NB4 (cell line): ENCODE measurements at places on chromosomes 6 and 20.

GRCh38 chr6:156828280-156828703 lies 51.1 kb downstream of the ARID1B start:
- DNase-seq = peak; percentile 50

DNA sequence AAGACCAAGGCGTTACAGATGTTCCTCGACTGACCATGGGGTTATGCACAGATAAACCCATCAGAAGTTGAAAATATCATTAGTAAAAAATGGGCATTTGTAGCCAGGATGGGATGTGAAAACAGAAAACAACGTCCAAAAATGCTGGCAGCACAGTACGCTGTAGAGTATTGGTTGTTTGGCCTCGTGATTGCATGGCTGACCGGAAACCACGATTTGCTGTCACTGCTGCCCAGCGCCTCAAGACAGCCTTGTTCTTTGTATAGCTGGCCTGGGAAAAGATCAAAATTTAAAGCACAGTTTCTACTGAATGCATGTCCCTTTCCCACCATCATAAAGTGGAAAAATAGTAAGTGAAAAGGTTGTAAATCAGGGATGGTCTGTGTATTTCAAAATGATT lies 41.9 kb downstream of the MTHFD1L start:
- no peak for DNase-seq

- no peak for DNase-seq
Observed at GRCh38 chr6:90187437-90188121, 109.1 kb downstream of the BACH2 start.

DNA sequence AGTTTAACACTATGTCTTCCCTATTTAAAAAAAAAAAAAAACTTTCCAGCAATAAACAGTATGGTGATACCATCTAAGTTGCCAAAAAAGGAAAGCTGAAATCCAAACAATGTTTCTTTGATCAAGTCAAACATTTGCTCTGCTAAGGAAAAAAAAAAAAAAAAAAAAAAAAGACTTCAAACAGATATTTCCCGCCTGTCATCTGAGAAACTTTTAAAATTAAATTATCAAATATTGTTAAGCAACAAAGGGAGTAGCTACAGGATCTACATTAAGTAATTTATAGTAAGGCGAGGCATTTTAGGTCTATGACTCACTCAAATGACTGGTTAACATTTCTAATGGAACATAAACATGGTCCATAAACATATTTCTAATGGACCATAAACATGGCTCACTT lies 121.2 kb downstream of the DST start:
- no peak for DNase-seq

DNA sequence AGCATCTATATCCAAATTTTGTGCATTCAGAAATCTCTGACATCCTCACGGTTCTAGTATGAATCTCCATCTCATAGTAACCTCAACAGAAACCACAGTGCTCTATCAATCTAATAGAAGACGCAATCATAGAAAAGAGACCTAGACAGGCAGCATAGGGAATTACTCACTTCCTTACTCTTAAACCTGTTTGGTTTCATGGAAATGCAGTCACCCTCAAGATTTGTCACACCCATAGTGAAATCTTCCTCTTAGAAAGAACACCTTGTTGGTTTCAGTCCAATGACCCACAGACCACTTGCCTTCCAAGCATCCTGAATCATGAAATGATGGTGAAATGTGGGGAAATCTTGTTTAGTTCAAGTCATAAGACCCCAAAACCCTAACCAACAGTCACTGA lies 166.1 kb upstream of the PRDM1 start:
- no peak for DNase-seq

GRCh38 chr20:59976156-59976782 lies 18.0 kb downstream of the CDH26 start:
- DNase-seq = no peak

GRCh38 chr6:13914351-13914750 lies 10.4 kb upstream of the RNF182 start:
- no peak for DNase-seq

DNA sequence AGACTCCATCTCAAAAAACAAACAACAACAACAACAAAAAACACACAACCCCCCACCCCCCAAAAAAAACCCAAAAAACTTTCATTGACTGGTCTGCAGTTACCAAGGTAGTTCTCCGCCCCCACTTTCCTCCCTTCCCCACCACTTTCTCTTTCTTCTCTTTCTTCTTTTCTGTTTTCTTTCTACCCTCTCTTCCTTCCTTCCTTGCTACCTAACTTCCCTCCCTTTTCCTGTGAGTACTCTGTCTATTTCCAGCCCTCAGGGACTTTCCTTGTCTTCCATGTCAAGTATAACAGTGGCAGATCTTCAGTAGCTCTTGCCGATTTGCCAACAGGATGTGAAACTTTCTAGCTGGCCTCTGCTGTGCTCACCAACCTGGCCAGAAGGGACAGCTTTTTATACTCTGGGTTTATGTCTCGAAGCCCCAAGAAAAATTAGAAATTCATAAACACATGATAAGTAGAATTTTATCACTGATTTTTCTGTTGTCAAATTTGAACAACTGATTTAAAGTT lies 399.5 kb downstream of the QKI start:
- DNase-seq = no peak

DNA sequence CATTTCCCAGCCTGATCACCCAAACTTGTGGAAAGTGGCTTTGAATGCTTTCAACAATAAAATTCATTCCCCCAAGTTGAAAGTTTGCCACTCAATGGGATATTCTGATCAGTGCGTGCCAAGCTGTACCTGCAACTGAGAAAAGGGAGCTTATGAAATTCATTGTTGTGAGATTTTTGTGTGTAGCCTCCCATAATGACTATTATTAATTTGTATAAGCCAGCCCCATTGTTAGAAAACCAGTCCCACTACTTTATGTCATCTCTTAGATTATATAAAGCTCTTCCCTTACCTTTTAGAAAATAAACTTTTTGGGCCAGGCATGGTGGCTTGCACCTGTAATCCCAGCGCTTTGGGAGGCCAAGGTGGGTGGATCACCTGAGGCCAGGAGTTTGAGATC lies 15.9 kb downstream of the IL20RA start:
- no peak for DNase-seq

- DNase-seq = no peak
Observed at GRCh38 chr6:23367311-23367710, 758.7 kb upstream of the NRSN1 start.

GRCh38 chr20:57251344-57251743 lies 15.1 kb downstream of the BMP7 start:
- DNase-seq = peak; percentile 88

DNA sequence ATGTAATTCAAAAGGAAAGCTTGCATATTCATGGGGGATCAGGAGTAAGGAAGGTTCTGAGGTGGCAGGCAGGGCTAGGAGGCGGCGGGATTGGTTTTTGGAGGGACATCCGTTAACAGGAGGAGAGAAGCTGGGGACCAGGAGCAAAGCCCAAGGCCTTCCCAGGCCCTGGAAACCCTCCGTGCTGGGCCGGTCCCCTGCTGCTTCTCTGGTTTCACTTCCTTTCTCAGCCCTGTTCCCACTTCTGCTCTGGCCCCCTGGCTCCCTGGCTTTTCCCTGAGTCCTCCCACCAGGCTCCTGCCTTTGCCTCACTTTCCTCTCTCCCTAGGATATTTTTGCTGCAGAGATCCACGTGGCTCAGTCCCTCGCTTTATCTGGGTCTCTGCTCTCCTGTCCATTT lies 26.4 kb upstream of the SALL4 start:
- peak; percentile 31 for DNase-seq

- peak; percentile 61 for DNase-seq
Observed at GRCh38 chr6:132648356-132648755, 10.6 kb downstream of the TAAR1 start.

- DNase-seq = no peak
Observed at GRCh38 chr6:5125152-5126006, 40.2 kb downstream of the PPP1R3G start.

- DNase-seq = no peak
Observed at GRCh38 chr6:151723152-151723551, 84.3 kb upstream of the ESR1 start.

DNA sequence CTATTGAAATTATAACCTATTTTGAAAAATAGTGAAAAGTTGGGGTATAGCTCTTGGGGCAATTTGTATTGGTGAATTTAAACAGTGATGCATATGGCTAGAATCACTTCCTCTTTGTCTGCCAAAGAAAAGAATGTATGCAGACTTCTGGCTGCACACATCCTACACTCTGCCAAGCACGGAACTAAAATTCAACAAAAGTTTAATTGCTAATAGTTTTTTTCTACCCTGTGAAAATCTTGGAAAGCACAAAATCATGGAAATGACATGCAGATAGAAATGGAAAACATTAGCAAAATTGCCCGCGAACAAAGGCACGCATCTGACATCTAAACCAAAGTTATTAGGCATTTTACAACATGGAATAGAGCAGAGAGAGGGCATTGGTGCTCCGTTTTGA lies 106.4 kb upstream of the PDE10A start:
- DNase-seq = no peak

DNA sequence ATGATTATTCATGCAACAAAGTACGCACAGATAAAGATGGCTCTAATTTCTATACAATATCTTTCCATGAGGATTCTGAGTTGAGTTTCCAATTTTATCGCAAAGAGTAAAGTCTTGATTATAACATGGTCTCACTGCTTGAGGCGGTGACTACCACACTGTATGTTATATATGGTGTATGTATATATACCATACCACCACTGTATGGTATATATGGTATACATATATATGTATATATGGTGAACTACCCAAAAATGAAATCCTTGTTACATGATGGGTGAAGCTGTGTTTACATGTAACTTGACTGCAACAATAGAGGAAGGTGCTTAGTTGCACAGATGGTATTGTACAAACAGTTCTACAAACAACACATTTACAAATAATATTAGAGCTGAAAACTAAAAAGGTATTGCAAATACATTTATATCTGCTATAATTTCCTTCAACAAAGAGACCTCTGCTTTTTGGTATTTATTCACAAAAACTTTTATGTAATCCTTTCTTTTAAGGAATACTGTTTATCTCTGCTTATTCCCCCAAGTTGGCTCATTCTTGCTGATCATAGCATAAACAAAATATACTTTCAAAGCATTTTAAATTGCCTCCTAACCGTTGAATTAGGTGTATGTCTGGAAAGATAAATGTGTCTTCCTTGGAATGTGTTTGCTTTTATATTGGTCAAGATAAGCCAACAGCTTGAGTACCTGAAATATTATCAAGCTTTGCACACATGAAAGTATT lies 77.7 kb upstream of the TPD52L1 start:
- DNase-seq = no peak

DNA sequence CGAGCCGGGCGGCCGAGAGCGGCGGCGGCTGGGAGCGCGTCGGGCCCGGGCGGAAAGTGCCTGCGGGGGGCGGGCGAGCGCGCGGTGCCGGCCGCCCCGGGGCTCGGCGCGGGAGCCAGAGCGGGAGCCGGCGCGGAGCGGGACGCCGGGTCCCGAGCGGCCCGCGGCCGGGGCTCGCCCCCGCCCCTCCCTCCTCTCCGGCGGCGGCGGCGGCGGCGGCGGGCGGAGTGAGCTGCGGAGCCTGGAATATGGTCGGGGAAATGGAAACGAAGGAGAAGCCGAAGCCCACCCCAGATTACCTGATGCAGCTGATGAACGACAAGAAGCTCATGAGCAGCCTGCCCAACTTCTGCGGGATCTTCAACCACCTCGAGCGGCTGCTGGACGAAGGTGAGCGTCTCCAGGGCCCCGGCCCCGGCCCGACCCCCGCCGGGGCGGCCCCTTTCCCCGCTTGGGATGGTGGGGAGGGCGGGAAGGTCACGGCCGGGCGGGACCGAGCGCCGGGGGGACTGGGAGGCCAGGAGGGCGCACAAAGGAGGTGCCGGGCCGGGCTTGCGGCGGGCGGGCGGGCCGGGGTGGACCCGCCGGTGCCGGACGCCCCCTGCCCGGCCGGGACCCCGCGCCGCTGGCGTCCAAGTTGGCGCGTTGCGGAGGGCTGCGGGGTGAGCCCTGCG lies 565 bp downstream of the QKI start:
- peak; percentile 58 for DNase-seq

DNA sequence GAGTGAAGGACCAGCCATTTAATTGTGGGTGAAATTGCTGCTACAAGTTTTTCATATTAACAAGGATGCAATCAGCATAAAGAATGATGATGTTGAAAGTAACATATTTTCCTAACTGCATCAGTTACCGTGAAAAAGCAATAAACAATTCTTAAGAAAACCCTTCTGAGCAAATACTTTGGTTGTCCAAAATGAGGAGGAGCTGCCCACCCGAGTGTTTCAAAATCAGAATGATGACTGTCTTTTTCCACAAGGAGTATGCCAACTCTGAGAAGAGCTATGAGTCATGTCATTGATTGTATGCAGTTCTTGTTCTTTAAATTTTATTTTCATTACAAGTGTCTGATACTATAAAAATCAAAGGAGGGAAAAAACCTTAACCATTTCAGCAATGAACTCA lies 470.5 kb downstream of the COL12A1 start:
- no peak for DNase-seq

DNA sequence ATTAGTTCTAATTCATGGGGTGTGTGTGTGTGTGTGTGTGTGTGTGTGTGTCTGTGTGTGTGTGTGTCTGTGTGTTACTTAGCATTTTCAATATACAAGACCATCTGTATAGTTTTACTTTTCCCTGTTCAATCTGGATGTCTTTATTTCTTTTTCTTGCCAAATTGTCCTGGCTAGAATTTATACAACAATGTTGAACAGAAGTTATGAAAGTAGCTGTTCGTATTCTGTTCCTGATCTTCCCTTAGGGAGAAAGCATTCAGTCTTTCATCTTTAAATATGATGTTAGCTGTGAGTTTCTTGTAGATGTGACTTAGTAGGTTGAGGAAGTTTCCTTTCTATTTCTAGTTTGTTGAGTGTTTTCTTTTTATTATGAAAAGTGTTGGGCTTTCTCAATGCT lies 334.7 kb upstream of the RNF24 start:
- DNase-seq = no peak

- DNase-seq = no peak
Observed at GRCh38 chr6:167237438-167238145, 53.5 kb upstream of the UNC93A start.

- no peak for DNase-seq
Observed at GRCh38 chr6:53111865-53112264, 36.8 kb downstream of the GCM1 start.

DNA sequence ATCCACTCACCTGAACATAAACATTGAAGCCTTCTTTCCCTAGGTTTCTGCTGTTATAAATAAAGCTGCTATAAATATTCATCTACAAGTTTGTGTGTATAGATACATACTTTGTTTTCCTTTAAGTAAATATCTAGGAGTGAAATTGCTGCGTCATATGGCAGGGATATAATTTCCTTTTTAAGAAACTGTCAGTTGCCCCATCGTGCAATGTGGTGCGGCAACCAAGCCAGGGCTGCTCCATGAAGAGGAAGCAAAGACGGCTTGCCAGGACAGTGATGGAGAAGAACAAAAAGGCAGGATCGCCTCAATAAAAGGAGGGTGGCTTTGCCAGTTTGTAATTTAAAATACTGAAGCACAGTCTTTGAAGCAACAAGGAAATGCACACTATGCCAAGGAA lies 36.6 kb downstream of the CITED2 start:
- DNase-seq = peak; percentile 86

GRCh38 chr6:46190889-46191288 lies 20.1 kb upstream of the ENPP5 start:
- no peak for DNase-seq

DNA sequence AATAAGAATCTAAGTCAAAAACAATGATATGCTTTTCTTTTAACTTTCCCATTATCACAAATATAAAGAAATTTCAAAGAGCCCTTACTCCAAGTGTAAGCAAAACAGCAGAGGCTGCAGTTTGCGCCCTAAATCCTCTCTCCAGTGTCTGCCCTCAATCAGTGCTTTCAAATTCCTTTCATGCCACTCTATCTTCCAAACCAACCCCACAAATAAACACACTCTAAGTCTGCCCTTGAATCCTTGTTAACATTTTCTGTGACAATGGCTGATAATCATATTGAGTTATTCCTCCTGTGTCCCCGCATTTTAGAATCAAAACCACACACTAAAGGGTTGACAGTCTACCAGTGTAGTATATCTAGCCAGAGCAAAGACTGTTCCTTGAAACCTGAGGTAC lies 317.9 kb upstream of the MARCKS start:
- DNase-seq = no peak
